ENCODE measurements at places on chromosomes 12 and 14.

DNA sequence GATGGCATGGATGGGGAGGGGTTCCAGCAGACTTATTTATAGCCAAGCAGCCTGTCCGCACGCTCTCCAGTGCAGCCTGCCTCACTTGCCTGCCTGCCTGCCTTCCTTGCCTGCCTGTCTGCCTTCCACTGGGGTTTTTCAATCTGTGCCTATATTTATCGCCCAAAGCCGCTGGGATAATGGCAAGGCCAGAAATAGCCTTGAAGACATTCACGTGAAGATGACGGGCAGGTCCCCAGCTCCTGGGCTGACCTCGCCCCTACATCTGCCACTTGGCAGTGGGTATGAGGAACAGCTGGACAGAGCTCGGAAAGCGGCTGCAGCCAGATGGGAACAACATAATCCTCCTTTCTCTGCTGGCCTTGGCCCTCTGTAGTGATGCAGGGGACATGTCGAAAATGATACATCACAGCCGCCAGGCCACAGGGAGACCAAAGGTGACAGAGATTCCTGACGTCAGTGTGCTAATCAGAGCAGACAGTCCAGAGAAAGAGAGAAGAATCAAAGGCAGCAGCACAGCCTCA is 53.3 kb downstream of the PITPNM2 start:
- DNase-seq: no peak

- no peak for DNase-seq
These were observed 418.4 kb downstream of the MDGA2 start for GRCh38 chr14:47257013-47257412.

DNA sequence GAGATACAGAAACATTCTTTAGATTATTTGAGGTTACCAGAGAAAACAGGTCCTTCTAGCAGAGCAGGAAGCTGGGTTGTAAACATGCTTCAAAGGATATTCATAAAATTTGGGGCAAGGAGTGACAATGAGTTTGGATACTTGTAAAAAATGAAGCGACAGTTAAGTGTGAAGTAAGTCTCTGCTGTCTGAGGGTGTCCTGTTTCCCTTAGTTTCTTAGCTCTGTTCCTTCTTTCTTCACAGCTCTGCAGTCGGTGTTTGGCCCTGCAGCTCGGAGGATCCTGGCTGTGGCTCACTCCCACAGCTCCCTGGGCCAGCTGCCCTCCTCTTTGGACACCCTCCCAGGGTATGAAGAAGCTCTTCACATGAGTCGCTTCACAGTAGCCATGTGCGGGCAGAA is 10.8 kb downstream of the TMEM52B start:
- DNase-seq: no peak

DNA sequence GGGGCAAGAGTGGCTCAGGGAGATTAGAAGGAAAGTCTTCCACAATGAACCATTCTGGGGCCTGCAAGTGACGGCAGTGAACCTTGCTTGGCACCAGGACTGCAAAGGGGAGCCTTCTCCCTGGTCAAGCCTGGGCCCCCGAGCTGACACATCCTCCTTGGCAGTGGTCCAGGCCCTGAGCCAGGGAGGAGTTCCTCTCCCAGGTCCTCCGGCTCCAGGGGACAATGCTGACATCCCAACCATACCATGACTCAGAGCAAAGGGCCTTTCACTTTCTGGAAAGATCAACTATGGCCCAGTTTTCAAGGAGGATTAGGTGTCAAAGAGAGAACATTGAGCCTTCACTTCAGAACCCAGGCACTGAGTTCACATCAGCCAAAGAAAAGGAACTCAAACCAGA is 756.5 kb upstream of the TBX3 start:
- DNase-seq: no peak
